Activated naive CD8-positive, alpha-beta T cell treated with anti-CD3 and anti-CD28 coated beads, Interleukin-2, amount 50 U/mL, for 24 hours (primary cell): ENCODE measurements at places on chromosomes 3 and 15.

GRCh38 chr3:176526225-176526624 lies 671.1 kb downstream of the TBL1XR1 start:
- H3K36me3 ChIP-seq = peaks cover 1% of the 10 kb centered on the region
- no peak overlapping the region for H3K27ac ChIP-seq
- no peaks in the 10 kb centered on the region for H3K27me3 ChIP-seq
- no peaks in the 10 kb centered on the region for H3K4me1 ChIP-seq
- H3K4me3 ChIP-seq = no peak overlapping the region

DNA sequence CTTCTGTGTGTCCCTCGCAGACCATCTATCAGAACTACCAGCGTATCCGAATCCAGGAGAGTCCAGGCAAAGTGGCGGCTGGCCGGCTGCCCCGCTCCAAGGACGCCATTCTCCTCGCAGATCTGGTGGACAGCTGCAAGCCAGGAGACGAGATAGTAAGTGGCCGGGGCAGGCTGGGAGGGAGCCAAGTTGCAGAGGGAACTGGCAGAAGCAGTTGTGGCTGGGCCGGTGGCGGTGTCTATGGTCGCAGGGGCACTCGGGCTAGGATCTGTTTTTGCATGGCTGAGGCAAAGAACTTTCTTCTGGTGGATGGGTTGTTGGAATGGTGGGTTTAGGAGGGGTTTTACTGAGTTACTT lies 10.1 kb downstream of the MCM2 start:
- H3K4me1 ChIP-seq = peaks cover 7% of the 10 kb centered on the region
- H3K4me3 ChIP-seq = no peak overlapping the region
- DNase-seq = no peak
- no peak overlapping the region for H3K27ac ChIP-seq
- peaks cover 78% of the 10 kb centered on the region for H3K36me3 ChIP-seq
- H3K27me3 ChIP-seq = no peaks in the 10 kb centered on the region

DNA sequence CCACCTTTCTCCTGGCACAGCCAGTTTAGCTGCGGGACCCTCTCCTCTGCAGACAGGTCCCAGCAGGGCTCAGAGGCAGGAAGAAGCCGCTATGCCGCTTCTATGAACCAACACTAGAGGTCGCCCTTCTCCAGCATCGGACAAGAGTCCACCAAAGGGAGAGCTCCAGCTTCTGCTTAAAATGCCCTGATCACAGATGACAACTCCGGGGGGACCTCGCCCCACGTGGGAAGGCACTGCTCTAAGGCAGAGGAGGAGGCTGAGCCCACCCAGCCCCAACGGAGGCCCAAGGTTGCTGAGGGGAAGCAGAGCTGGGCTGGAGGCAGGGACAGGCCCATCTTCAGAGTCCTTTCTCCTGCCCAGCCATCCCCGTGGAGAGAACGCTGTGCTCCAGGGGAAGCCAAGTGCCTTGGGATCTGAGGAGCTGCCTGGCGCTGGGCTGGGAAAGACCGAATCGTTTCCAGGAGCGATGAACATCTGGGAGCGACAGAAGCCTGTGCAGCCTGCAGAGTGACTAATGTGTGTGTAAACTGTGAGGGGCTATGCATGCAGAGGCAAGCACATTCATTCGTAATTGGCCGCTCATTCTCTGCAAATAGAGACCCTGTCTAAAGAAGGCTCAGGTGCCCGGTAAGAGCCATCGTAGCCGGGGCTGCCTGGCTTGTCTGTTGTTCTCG lies 43.5 kb upstream of the BDH1 start:
- H3K4me3 ChIP-seq = no peak overlapping the region
- peaks cover 5% of the 10 kb centered on the region for H3K4me1 ChIP-seq
- H3K27ac ChIP-seq = no peak overlapping the region
- H3K27me3 ChIP-seq = no peaks in the 10 kb centered on the region
- peaks cover 2% of the 10 kb centered on the region for H3K36me3 ChIP-seq
- DNase-seq = peak; percentile 76

DNA sequence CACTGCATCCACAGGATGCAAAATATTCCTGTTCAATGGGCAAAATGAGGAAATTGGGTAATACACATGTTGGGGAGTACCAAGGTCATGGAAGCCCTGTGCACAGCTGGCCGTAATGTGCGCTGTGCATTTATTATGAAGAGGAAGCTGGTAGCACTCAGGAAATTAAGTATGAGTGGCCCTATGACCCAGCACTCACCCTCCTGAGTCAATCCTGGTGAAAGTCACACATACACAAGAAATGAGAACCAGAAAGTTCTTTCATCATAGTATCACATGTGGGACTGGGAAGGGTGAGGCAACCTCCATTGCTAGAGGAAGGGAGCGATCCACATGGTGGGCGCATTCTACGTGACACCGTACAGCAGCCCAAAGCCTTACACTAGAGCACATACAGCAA lies 11.4 kb upstream of the PRR20G start:
- no peak for DNase-seq
- H3K27ac ChIP-seq = no peak overlapping the region
- H3K4me1 ChIP-seq = no peaks in the 10 kb centered on the region
- peaks cover 15% of the 10 kb centered on the region for H3K27me3 ChIP-seq

DNA sequence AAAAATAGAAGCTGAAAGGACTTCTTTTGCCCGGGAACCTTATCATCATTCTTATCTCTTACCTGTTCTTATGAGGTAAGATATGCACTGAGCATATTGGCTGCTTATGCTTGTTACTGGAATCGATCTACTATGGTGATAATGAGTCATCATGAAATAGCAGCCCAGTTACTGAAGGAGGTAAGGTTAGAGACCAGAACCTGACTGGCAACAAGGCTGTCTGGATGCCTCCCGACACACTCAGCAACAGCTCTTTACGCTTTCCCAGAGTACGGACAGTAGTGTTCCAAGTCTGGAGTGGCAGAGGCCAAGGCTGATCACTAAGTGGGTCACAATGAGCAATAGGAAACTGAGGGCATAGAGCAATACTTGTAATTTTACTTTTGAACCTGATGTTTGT lies 314.1 kb downstream of the NLGN1 start:
- no peaks in the 10 kb centered on the region for H3K36me3 ChIP-seq
- no peaks in the 10 kb centered on the region for H3K4me1 ChIP-seq
- H3K27ac ChIP-seq = no peak overlapping the region
- no peak overlapping the region for H3K4me3 ChIP-seq
- no peaks in the 10 kb centered on the region for H3K27me3 ChIP-seq

GRCh38 chr3:59549962-59550361 lies 500.1 kb upstream of the CFAP20DC start:
- no peaks in the 10 kb centered on the region for H3K36me3 ChIP-seq
- no peaks in the 10 kb centered on the region for H3K4me1 ChIP-seq
- no peak overlapping the region for H3K4me3 ChIP-seq
- DNase-seq = no peak
- H3K27ac ChIP-seq = no peak overlapping the region
- H3K27me3 ChIP-seq = peaks cover 2% of the 10 kb centered on the region

DNA sequence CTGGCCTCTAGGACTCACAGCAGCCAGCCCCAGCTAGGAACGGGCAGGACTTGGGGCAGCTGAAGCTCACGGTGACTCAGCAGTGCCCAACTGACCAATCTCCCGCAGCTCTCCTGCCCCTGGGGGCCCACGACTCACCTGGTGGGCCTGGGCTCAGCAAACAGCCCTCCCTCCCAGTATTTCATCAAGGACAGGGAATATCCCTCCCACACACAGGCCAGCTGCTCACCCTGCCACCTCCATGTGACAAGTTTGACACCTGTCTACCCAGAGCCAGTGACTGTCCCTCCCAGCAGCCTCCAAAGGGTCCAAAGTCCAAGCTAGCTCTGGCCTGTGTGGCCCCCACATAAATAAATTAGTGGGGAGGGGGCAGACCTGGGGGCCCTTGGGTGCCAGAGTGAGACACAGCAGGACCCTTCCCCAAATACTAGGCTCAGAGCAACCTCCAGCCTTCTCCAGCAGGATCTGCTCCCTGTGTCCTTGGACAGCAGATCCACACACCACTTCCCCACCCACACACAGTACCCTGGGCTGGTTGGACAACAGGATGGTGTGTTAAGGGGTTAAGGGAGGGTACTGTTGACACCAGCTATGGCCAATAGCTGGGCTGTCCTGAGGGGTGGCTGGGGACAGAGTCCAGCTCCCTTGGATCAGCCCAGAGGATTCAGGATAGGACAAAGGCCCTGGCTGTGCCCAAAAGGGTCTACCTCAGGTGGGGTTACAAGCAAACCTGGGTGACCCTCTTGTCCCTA lies 4.3 kb downstream of the GNAT1 start:
- H3K36me3 ChIP-seq = no peaks in the 10 kb centered on the region
- peaks cover 20% of the 10 kb centered on the region for H3K27me3 ChIP-seq
- no peak overlapping the region for H3K27ac ChIP-seq
- H3K4me3 ChIP-seq = no peak overlapping the region
- no peak for DNase-seq

GRCh38 chr15:101307048-101307896 lies 12.2 kb upstream of the SNRPA1 start:
- H3K27ac ChIP-seq = no peak overlapping the region
- no peaks in the 10 kb centered on the region for H3K4me1 ChIP-seq
- no peak for DNase-seq
- no peaks in the 10 kb centered on the region for H3K36me3 ChIP-seq
- H3K27me3 ChIP-seq = peaks cover 3% of the 10 kb centered on the region

GRCh38 chr3:18124501-18124900 lies 300.6 kb downstream of the SATB1 start:
- peaks cover 13% of the 10 kb centered on the region for H3K4me1 ChIP-seq
- no peaks in the 10 kb centered on the region for H3K27me3 ChIP-seq
- H3K4me3 ChIP-seq = no peak overlapping the region
- H3K27ac ChIP-seq = no peak overlapping the region

GRCh38 chr15:73442421-73442820 lies 543 bp upstream of the REC114 start:
- H3K27me3 ChIP-seq = peaks cover 7% of the 10 kb centered on the region
- no peaks in the 10 kb centered on the region for H3K4me1 ChIP-seq
- DNase-seq = no peak
- H3K27ac ChIP-seq = no peak overlapping the region
- no peak overlapping the region for H3K4me3 ChIP-seq

DNA sequence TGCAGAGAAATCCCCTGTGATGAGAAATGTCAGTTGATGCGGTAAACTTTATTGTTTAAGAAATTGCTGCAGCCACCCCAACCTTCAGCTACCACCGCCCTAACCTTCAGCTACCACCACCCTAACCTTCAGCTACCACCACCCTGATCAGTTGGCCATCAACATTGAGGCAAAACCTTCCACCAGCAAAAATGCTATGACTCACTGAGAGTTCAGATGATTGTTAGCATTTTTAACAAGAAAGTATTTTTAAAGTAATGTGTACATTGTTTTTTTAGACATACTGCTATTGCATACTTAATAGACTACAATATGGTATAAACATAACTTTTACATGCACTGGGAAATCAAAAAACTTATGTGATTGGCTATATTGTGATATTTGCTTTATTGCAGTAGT lies 30.0 kb downstream of the U2SURP start:
- no peak overlapping the region for H3K27ac ChIP-seq
- peaks cover 60% of the 10 kb centered on the region for H3K36me3 ChIP-seq
- no peak overlapping the region for H3K4me3 ChIP-seq
- peaks cover 3% of the 10 kb centered on the region for H3K4me1 ChIP-seq
- DNase-seq = no peak
